ENCODE measurements at places on chromosomes 2 and 18.

- DNase-seq, result no peak
Measured at GRCh38 chr18:10851824-10852319, 297.5 kb downstream of the PIEZO2 start.

DNA sequence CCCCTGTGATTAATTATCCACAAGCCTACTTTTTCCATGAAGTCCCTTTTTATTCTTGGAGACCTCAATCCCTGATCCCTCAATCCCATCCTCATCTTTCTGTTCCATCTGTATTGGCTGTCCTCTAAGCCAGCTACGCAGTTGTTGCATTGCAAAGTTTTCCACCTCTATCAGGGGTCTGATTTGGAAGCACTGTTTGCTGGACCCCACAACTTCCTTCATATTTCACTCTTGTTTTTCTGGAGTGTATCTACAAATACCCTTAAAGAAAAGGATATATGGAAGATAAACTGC, 22.4 kb downstream of the FN1 start:
- DNase-seq, result no peak

DNA sequence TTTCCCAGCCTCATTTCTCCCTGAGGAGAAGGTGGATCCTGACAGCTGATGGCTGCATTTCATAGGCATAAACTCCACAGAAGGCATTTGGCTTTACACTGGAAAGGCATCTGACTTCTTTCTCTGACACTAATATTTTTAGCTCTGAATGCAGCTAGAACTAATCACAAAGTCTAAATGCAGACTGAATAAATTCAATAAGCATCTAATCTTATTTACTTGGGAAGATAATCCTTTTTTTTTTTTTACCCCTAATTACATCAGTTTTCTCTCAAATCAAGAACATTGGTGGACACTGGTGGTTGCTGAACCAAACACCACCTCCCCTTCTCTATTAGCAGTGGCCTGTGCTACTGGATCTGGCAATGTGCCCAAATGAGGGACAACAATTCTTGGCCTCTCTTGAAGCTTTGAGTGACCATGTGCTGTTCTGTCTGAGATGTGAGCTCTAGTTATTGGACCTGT, 50.9 kb upstream of the CD226 start:
- DNase-seq, result no peak

- DNase-seq, result no peak
Measured at GRCh38 chr2:188601927-188602326, 310.3 kb downstream of the GULP1 start.

GRCh38 chr2:16525265-16525887, 140.3 kb downstream of the CYRIA start:
- no peak for DNase-seq

DNA sequence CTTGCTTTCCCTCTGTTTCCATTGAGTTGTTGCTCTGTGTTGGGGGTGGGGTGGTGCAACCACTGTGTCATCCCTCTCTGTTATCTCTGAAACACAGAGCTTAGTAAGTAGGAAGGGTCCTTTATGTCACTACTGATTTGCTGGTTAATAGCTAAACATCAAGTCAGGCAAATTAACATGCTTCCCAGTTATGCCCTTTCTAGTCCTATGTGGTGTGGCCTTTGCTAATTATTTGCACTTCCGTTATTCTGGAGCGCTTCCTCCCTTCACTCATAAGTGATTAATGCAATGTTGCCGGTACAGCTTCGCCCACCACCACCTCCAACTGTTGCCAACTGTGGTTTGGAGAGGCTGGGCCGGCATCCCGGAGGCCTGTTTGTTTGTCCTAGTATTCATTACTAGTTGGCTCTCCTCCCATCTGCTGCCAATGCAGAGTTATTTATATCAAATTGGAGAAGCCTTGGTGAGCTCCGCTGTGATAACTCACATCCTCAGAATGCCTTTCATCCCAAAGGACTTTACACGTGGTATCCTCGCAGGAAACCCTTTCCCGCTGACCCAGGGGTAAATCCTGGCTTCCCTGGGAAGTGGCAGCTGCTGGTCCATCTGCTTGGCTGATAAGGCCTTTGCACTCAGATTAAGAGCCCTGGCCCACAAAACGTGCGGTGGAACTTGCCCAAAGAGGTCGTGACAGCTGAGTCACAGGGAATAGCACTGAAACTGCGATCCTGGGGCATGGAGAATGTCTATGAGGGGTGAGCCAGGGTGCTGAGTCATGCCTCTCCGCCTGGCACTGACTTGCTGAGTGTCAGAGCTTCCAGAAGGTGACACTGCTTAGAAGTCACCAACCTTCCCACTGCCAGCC, 72.0 kb upstream of the ZCCHC2 start:
- DNase-seq, result no peak

DNA sequence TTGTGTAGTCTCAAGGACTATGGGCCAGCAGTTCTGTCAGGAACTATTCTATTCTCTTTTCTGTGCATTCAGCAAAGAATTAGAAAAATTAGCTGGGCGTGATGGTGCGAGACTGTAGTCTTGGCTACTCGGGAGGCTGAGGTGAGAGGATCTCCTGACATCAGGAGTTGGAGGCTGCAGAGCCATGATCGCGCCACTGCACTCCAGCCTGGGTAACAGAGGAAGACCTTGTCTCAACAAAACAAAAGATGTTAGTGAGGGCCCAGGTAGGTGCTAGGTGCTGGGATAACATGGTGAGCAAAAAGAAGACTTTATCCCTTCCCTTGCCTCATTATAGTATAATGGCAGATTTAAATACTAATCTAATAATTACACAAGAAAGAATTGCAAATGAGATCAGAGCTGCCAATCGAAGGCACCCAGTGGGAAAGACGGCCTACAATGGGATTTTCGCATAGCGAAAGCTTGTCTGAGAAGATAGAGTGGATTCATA, 447 bp upstream of the MRPL19 start:
- no peak for DNase-seq

- DNase-seq, result no peak
Measured at GRCh38 chr2:159891917-159892730, 94.1 kb upstream of the CD302 start.

DNA sequence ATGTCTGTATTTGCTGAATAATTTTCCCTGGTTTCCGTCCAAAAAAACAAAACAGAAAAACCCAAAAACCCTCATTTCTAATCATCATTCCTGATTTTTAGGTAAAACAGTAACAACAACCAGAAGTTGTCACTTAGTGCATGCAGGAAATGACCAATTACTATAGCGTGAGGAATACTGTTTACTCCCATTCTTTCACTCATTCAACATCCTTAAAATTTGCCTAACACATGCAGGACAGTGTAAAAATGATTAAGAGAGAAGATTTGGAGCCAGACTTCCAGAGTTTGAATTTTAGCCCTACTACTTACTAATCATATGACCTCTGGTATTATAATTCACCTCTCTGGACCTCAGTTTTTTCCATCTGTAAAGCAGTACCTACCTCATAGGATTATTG, 83.1 kb downstream of the FIGN start:
- DNase-seq, result no peak

DNA sequence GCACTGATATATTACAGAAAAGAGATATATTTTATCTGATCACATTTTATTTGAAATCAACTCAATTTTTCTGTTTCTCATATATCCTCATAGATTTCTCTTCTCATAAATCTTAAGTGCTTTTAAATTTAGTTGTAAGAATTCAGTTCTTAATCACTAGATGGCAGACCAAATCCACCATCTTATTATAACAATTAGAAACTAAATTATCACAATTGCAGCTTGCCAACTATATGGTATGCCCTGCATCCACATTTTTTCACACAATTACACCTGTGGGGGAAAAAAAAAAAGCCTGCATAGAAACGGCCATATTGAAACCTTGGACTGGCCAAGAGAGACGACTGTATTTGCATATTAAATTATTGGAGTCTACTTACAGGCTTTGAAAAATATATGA, 64.4 kb downstream of the COL5A2 start:
- no peak for DNase-seq

DNA sequence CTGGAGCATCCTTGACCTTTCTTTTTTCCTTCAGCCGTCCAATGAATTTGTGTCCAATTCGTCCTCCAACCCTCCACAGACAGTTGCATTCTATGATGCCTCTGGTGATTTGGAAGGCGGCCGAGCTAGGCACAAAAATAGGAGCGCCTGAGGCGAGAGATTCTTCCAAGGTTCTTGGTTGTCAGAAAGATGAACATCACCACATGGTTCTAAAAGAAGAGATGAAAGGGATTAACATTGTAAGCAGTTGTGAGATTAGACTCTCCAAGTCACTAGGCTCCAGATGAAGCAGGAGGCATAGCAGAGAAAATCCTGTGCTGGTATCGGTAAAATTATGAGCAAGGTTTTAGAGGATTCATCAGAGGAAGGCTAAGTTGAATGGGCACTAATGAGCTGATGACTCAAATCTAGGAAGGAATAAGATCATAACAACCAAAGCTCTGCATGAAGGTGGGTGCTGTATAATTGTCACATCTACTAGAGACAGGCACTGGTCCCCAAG, 75.4 kb upstream of the MAP4K3 start:
- no peak for DNase-seq

GRCh38 chr2:20018601-20019152, 6.2 kb upstream of the MATN3 start:
- DNase-seq, result no peak

GRCh38 chr2:238154570-238154969, 4.2 kb upstream of the ERFE start:
- no peak for DNase-seq

- DNase-seq, result no peak
Measured at GRCh38 chr2:231068525-231069222, 12.0 kb downstream of the PSMD1 start.

GRCh38 chr18:35998967-35999366, 26.5 kb downstream of the RMP24 start:
- no peak for DNase-seq

DNA sequence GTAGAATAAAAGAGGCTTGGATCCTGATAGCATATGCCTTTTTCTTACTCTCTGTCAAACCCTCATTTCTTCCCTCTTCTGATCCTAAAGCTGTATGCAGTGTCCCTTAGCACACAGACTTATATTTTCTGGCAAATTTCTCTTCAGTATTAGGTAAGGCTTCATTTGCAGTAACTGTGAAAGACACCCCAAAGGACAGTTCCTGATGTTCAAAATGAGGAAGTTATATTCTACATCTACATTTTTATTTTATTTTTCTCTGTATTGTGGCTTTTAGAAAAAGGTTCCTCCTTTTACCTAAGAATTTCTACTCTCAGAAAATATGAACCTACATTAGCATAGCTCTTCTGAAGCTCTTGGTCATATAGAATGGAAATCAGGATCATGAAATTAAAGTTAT, 261.7 kb downstream of the PDE11A start:
- DNase-seq, result no peak

All from activated T-helper 1 cell treated with Interleukin-2 at 50 U/mL for 16 hours (primary cell).